ENCODE measurements at places on chromosomes 3 and 15.

DNA sequence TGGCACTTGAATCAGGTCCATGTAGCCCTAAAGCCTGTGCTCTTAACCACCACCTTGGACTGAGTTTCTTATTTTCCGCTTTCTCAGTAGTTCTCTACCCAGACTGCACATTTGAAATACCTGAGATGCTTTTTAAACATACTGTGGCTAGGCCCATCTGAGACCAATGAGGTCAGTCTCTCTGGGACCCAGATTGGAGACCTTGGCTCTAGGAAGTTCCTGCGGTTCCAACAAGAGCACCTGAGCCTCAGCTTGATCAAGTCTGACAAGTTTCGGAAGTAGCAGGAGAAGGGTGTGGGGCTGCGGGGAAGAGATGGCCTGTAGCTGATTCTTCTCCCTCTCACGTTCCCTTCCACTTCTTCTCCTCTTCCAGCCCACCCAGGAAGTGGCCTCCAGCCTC lies 11.5 kb upstream of the TSEN2 start:
- DNase-seq: no peak

GRCh38 chr3:57141719-57142410 lies 23.3 kb downstream of the IL17RD start:
- DNase-seq: no peak

- DNase-seq: peak; percentile 48
Measured at GRCh38 chr3:58299839-58300516, 6.1 kb upstream of the RPP14 start.

DNA sequence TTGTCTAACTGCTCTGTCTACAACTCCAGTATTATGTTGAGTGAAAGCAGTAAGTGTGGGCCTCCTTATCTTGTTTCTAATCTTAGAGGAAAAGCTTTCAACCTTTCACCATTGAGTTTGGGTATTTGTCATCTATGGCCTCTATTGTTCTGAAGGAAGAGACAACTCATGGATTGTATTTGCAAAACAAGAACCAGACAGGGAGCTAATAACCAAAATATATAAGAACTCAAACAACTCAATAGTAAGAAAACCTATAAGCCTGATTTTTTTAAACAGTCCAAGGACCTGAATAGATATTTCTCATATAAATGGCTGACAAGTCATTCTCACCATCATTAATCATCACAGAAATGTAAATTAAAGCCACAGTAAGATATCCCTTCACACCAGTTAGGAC lies 113.0 kb downstream of the TAFA4 start:
- no peak for DNase-seq
